ENCODE measurements at places on chromosomes 4 and X. TPM values are rescaled to one million over a fixed set of nuclear protein-coding genes. Genes with fewer than 3 reads are reported as not detected.

The RPS6KA6 gene
- polyA plus RNA-seq = 4.9 TPM

The TEX11 gene
- not detected for polyA plus RNA-seq

The TRIM2 gene
- 88.1 TPM for polyA plus RNA-seq

The ZNF630 gene
- 2.8 TPM for polyA plus RNA-seq

Measured in right lung (tissue), 10 donors.